NCI-H1436 (cell line): ENCODE measurements at places on chromosomes 7 and 10.
A peak's percentile ranks its signal among the peaks of the same experiment; 100 is the strongest.

DNA sequence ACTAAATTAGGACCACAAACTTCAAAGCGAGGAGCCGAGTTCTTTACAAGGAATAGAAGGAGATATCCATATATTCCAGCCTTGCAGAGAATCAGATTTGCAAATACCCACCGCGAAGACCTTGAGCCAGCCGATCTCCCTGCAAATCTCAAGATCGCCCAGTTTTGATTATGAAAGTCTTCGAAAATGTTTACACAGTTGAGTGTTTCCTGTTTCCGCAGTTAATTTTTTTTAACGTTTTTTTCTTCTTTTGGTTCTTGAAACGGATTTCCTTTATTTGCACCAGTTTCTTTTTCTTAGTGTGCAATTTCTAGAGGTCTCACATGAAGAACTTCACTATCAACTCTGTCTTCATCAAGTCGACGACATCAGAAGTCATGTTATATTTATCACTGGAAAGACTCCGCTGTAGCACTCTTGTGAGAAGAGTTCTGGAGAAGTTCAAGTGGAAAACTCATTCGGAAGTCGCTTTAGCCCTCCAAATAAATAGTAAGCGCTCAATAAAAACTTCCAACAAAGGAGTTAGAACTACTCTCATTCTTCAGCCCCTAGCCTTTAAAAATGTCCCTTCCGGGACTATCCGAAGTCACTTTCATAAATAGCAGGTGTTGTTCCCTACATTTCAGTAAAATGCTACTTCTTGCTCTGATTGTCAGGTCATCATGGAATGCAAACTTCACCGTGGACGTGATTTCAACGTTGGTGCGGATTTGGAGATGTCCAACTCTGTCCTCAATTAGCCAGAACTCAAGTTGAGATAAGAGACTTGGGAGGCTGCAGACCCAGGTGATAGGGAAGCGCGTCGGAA lies 11.9 kb upstream of the SPAG6 start:
- DNase-seq, result no peak

- DNase-seq, result no peak
Measured at GRCh38 chr7:48144291-48144768, 26.9 kb upstream of the ABCA13 start.

- no peak for DNase-seq
Measured at GRCh38 chr10:88664142-88664541, at the start of gene LIPF. LIPF (plus strand) TSS chr10:88664442; CDS start chr10:88667298, 2,856 bp downstream.

DNA sequence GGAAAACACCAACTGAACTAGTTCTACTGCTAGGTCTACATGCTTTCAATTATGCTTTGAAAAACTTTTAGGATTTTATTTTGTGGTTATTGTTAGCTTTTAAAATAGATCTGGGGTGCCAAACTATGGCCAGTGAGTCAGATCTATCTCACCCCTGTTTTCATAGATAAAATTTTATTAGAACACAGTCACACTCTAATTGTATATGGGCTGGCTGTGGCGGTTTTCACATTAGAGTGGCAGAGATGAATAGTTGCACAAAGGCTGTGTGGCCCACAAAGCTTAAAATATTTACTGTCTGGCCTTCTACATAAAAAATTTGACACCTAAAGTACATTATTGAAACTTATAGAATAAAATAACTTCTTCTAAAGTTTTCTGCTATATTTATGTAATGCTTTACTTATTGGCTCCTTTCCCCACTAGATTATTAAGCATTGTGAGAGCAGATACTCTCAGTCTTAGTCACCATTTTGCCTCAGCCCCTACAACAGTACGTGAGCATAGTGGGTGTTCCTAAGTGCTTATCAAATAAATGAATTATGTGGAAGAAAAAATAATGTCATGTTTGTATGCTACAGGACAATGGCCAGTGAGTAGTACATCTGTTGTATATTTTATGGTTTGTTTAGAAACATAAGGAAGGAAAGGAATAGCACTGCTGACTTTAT lies 5.4 kb upstream of the SUV39H2 start:
- DNase-seq, result no peak

DNA sequence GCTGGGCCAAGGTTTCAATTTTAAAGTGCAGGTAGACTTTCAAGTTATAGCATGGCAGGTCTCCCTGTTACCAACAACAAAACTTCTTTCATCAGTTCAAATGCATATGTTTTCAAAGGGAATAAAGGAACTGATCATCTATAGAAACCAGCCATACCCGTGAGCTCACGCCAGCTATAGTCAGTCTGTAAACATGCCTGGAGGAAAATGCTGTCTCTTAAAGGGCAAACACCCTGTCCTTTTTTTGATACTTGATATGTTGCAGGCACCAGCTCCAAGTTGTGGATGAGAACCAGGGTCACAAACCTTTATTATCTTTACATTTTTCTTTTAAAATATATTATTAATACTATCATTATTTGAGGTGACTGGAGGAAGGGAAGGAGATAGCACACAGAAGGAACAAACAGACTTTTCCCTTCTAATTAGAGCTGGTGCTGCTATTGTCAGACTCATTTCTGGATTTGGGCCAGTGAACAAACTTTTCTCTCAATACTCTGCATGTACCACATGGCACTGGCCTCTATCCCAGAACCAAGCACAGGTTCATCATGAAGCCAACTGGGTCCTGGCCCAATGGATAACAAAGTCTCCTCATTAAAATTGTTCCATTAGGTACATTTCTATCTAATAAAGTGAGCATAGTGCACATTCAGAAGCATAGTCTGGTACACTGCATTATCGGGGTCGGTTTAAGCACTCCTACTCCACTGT lies 1102.4 kb downstream of the SORCS3 start:
- DNase-seq, result no peak

GRCh38 chr7:69708857-69709256 lies 110.6 kb downstream of the AUTS2 start:
- DNase-seq, result peak; percentile 46

- no peak for DNase-seq
Measured at GRCh38 chr10:69421611-69422308, 5.0 kb upstream of the TACR2 start.

- DNase-seq, result no peak
Measured at GRCh38 chr7:106840342-106840741, 24.7 kb upstream of the PIK3CG start.

GRCh38 chr7:33448035-33448434 lies 318.7 kb downstream of the BBS9 start:
- no peak for DNase-seq

- no peak for DNase-seq
Measured at GRCh38 chr10:12709521-12709963, 292.0 kb downstream of the CCDC3 start.

- no peak for DNase-seq
Measured at GRCh38 chr10:125217990-125218675, 57.8 kb upstream of the CTBP2 start.

DNA sequence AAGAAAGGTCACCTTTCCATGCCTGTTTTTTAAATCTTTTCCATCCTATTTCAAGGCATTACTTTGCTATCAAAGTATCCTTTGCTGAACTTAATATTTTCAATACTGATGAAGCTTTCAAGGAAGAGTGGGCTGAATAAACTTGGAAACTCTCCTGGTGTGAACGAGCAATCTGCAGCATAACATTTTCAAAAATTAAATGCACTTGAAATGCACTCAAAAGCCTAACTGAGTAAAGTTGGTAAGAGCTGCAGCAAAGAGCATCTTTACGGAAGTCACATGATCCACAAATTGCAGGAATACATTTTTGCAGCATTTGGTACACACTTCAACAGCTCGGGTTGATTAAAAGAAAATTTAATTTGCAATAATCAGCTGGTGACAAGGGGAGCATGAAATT lies 367.3 kb downstream of the PHTF2 start:
- no peak for DNase-seq

DNA sequence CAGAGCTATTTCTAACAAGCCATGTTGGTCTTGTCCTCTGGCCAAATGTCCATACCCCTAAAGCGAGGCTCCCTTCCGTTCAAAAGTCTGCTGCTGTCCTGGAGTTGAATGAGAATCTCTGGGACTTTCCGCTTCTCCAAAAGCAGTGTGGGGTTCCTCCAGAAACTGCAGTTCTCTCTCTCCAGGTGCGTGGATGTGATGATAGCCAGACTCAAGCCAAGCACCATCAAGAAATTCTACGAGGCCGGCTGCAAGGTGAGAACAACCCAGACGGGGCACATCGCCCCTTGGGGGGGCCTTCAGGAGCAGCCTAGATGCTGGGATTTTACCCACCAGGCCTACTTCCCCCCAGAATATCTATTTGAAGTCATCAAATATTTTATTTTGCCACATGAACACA lies 26.5 kb downstream of the BTBD16 start:
- no peak for DNase-seq

DNA sequence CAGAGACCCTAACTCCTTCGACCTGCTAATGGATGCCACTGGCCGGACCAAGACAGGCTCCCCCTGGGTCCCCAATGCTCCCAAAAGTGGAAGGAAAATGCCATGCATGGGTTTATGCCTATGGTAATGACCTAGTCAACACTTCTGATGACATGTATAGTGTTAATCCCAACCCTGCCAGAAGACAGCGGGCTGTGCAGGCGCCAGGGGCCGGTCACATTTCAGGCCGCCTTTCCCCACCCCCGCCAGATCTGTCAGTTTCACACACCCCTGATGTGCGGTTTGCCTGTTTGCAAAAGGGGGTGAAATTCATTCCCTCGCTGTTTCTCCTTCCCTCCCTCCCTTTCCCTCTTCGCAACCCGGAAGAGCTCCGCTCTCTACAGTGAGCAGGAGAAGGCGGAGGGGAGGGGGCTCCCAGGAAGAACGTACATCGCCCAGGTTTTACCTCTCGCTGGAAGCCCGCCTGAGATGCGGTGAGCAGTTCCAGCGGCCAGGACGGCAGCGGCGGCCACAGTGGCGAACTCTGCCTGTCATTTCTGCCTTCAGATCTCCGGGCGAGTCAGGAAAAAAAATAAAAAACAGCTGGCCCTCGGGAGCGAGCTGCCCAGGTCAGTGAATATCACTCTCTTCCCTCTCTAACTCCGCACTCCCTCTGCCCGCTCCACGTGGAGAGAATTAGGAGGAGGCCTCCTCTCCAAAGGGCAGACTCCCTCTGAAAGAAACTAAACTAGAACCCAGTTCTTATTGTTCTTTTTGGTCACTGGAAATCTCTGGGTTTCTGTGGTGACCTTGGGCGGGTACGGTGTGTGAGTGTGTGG lies 9.4 kb upstream of the GATA3 start:
- no peak for DNase-seq
